ENCODE measurements at places on chromosomes 7 and 10.

- no peak overlapping the region for H3K4me3 ChIP-seq
- H3K36me3 ChIP-seq = no peaks in the 10 kb centered on the region
- DNase-seq = no peak
- H3K27me3 ChIP-seq = peaks cover 3% of the 10 kb centered on the region
- no peak overlapping the region for H3K27ac ChIP-seq
Observed at GRCh38 chr10:67784474-67784873, 53.5 kb downstream of the DNAJC12 start.

DNA sequence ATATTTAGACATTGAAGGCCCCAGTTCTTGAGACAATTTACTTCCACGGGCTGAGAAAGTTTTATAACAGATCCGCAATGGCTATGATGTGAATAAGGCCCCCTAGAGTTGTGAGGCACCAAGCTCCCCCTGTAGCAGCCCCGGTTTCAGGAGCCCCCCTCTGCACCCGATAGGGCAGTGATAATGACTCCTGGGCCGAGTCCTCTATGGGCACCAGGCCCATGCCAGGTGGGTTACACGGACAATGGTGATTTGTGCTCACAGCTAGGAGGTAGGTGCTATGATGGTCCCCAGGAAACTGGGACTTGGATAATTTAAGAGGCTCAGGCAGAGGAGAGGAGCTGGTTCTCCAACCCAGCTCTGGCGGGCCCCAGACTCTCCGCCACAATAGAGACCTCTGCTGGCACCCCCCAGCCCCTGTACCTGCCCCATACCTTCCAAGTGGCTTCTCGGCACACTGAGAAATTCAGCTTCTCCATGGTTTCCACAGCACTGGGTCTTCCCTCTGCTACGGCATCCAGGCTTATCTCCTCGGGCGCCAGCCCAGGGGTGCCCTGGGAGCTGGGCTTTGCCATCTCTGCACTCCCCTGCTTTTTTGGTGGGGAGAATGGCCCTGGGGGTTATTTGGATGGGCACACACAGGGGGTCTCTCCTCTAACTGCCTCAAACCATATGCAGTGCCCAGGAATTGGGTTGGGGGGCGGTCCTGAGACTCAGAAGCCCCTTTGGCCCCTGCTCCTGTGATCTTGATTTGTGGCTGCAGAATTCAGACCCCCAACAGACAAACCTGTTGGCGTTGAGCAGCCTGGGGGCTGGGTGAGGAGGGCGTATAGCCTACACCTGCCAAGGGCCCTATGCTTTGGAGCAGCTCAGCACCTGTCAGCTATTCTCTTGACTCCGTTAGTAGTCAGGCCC, 12.2 kb upstream of the KCP start:
- no peak overlapping the region for H3K27ac ChIP-seq
- no peak overlapping the region for H3K4me3 ChIP-seq
- peak; percentile 48 for DNase-seq
- H3K27me3 ChIP-seq = peaks cover 41% of the 10 kb centered on the region
- H3K36me3 ChIP-seq = no peaks in the 10 kb centered on the region
- no peaks in the 10 kb centered on the region for H3K4me1 ChIP-seq

DNA sequence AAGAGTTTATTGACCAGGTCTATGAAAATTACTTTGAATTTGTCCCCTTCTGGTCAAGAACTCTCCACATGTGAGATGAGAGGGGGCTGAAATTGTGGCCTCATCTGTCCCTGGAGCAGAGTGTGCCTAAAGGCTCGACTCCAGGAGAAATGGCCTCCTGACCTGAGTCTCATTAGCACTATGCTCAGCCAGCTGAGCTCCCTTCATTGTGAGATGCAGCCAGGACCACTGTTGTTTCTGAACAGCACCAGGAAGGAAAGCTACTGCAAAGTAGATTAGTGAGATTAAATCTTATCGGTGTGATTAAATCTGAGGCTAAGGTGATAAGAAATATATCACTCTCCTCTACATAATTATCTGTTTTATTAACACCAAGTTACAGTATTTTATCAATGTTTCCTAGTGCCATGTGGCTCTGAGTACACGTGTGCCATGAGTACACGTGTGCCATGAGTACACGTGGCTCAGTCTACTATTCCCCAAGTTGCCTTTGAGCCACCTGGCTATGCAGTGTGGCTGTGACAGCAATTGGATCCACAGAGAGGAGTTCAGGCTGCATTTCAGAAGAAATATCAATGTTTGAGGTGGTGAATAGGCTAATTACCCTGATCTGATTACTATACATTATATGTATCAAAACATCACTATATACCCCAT, 126.9 kb downstream of the IPMK start:
- H3K27ac ChIP-seq = no peak overlapping the region
- no peaks in the 10 kb centered on the region for H3K36me3 ChIP-seq
- no peaks in the 10 kb centered on the region for H3K4me1 ChIP-seq
- no peaks in the 10 kb centered on the region for H3K27me3 ChIP-seq
- DNase-seq = no peak

GRCh38 chr7:139708541-139708940, 69.3 kb downstream of the HIPK2 start:
- no peak overlapping the region for H3K4me3 ChIP-seq
- H3K27me3 ChIP-seq = no peaks in the 10 kb centered on the region
- H3K27ac ChIP-seq = no peak overlapping the region
- H3K36me3 ChIP-seq = peaks cover 12% of the 10 kb centered on the region
- no peak for DNase-seq

DNA sequence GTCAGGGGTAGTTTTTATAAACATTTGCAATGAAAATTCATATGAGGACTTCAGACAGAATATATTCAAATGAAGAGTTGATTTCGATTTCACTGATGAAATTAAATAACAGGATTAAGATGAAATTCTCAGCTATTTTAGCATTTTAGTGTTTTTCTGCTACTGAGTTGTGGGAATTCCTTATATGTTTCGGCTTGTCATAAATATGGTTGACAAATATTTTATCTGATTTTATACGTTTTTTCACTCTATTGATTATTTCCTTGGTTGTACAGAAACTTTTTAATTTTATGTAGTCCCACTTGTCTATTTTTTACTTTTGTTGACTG, 14.6 kb upstream of the NME8 start:
- H3K27ac ChIP-seq = no peak overlapping the region
- H3K27me3 ChIP-seq = no peaks in the 10 kb centered on the region
- H3K4me3 ChIP-seq = no peak overlapping the region
- DNase-seq = no peak
- peaks cover 4% of the 10 kb centered on the region for H3K4me1 ChIP-seq

DNA sequence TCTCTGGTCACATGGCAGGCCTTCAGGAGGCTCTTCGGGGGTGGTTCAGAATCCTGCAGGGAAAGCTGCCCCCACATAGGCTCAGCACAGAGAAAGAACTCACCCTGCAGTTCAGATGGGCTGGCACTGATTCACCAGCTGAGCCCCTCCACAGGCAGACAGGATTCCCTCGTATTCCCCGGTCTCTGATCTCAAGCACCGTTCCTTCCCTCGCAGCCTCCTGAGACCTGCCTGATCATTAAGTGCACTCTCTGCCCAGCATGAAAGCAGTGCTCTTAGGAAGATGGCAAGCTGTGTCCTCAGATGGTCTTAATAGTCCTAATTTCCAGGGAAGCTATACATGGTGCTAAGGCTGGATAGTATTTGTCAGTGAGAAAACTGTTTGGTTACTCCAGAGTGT, 78.2 kb upstream of the NPS start:
- no peak overlapping the region for H3K4me3 ChIP-seq
- no peak for DNase-seq
- no peaks in the 10 kb centered on the region for H3K4me1 ChIP-seq

DNA sequence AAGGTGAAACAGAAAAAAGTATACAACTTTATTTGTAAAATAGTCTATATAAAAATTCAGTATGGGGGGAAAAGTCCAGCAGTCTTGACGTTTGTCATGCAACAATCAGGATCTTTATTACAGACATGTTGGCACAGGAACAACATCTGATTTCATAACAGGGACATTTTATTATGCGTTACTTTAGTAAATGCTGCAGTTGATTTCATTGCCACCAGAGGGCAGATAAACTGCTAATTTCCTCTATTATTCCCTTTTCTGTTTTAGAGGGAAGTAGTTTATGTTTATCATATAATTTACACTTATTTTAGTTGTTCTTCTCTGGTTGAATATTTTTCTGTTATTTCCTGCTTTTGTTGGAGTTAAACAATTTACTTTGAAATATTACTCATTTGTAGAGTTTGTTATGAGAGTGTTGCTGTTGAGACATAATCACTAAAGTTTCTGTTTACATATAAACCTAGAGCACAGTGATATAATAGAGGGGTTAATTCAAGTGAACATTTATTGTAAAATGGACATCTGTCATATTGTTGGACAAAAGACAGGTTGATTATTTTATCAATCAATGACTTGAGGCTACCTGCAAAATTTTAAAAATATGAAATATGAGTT, 3.3 kb downstream of the PLXDC2 start:
- H3K27ac ChIP-seq = peak overlapping the region; percentile 86
- H3K27me3 ChIP-seq = no peaks in the 10 kb centered on the region
- DNase-seq = no peak
- no peaks in the 10 kb centered on the region for H3K4me1 ChIP-seq
- H3K36me3 ChIP-seq = no peaks in the 10 kb centered on the region

DNA sequence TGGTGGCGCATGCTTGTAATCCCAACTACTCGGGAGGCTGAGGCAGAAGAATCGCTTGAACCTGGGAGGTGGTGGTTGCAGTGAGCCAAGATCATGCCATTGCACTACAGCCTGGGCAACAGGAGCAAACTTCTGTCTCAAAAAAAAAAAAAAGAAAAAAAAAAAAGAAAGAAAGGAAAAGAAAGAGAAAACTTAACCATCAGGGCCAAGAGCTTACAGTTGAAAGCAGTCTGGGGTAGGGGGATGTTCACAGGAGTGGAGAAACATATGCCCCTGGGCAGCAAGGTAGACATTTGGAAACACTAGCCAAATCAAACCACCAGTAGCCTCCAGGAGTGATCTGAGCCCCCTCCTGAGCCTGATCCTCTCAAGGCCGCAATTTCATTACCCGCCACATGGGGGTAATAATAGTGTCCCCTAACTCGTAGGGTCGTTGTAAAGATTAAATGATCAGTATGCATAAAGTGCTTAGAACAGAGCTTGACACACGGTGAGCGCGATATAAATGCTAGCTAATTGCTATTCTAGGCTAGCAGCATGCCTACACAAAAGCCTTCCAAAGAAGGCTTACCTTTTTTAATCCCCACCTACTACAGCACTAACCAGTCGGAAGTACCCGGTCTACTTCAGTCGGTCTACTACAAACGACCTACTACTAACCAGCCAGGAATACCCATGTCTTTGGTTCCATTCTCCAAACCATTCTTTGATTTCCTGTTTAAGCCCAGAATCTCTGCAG, 274.3 kb upstream of the NEBL start:
- H3K27ac ChIP-seq = no peak overlapping the region
- H3K36me3 ChIP-seq = no peaks in the 10 kb centered on the region
- no peak for DNase-seq

GRCh38 chr10:113739031-113739430, 12.5 kb upstream of the PLEKHS1 start:
- no peaks in the 10 kb centered on the region for H3K27me3 ChIP-seq
- H3K4me3 ChIP-seq = no peak overlapping the region
- DNase-seq = no peak
- no peak overlapping the region for H3K27ac ChIP-seq
- H3K4me1 ChIP-seq = peaks cover 14% of the 10 kb centered on the region

DNA sequence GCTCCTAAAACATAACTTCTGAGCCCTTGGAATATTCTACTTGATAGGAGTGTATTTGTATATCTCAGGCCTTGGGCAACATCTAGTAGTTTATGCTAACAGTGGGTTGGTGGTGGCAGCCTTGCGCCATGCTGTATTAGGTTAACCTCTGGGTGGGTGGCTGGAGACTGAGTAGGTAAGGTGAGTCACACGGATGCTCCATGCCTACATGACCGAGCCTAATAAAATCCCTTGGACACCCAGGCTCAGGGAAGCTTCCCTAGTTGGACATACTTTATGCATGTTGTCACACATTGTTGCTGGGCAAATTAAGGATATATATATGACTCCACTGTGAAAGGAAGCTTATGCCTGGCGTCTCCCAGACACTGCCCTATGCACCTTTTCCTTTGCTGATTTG, 6.0 kb upstream of the DAGLB start:
- DNase-seq = no peak
- no peaks in the 10 kb centered on the region for H3K36me3 ChIP-seq
- no peaks in the 10 kb centered on the region for H3K4me1 ChIP-seq
- H3K27me3 ChIP-seq = no peaks in the 10 kb centered on the region

GRCh38 chr7:34612661-34613060, 45.4 kb upstream of the NPSR1 start:
- H3K27me3 ChIP-seq = no peaks in the 10 kb centered on the region
- no peaks in the 10 kb centered on the region for H3K36me3 ChIP-seq
- no peak overlapping the region for H3K4me3 ChIP-seq
- no peak overlapping the region for H3K27ac ChIP-seq
- no peaks in the 10 kb centered on the region for H3K4me1 ChIP-seq

DNA sequence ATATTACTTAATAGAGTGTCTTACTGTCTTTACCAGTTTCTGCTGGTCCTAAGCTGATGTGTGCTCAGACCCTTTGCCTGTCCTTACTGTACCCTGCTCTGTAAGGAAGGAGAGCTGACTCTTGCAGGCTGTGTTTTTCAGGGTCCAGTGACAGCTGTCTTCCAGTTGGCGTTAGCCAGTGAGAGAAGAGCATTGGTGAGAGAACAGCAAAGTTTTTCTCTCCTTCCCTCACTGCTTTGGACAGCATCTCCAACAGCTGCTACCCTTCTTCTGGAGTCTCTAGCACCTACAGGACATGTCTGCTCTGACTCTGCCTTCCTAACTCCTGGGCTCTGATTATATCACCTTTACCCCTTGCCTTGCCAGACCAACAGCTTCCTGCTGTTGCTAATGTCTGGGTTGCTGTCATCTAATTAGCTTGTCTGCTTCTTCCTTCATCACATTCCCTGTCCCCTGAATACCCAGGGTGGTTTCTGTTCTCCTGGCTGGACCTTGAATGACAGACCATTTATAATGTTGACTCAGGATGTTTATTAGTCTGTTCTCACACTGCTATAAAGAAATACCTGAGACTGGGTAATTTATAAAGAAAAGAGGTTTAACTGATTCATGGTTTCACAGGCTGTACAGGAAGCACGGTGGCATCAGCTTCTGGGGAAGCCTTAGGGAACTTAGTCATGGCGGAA, 23.5 kb upstream of the PANK1 start:
- H3K36me3 ChIP-seq = no peaks in the 10 kb centered on the region
- no peaks in the 10 kb centered on the region for H3K4me1 ChIP-seq
- H3K27me3 ChIP-seq = no peaks in the 10 kb centered on the region
- H3K4me3 ChIP-seq = no peak overlapping the region
- H3K27ac ChIP-seq = no peak overlapping the region

DNA sequence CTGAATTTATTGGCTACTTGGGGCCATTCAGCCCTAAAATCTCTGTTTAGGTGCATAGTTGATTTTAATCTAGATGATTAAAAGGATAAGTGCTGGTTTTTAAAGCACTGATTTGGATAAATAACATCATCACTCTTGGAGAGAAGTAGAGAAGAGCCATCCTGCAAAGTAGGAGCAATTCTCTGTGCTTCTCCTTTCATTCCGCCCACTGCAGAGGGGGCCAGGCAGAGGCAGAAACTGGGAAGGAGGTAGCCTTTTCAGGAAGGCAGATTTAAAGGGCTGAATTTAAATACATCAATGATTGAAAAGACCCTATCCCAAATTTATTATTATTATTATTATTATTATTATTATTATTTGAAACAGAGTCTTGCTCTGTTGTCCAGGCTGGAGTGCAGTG, 14.1 kb downstream of the MAP3K8 start:
- peaks cover 68% of the 10 kb centered on the region for H3K36me3 ChIP-seq
- H3K27ac ChIP-seq = no peak overlapping the region
- no peak overlapping the region for H3K4me3 ChIP-seq
- no peaks in the 10 kb centered on the region for H3K27me3 ChIP-seq
- peaks cover 62% of the 10 kb centered on the region for H3K4me1 ChIP-seq
- no peak for DNase-seq

GRCh38 chr10:106741006-106741530, 423.4 kb downstream of the SORCS1 start:
- no peaks in the 10 kb centered on the region for H3K4me1 ChIP-seq
- no peak overlapping the region for H3K27ac ChIP-seq
- DNase-seq = no peak
- no peaks in the 10 kb centered on the region for H3K36me3 ChIP-seq

Data from tibial artery (tissue), 4 donors.